Activated CD8-positive, alpha-beta memory T cell treated with anti-CD3 and anti-CD28 coated beads for 1 hour (primary cell): ENCODE measurements at places on chromosomes 11 and 22.

DNA sequence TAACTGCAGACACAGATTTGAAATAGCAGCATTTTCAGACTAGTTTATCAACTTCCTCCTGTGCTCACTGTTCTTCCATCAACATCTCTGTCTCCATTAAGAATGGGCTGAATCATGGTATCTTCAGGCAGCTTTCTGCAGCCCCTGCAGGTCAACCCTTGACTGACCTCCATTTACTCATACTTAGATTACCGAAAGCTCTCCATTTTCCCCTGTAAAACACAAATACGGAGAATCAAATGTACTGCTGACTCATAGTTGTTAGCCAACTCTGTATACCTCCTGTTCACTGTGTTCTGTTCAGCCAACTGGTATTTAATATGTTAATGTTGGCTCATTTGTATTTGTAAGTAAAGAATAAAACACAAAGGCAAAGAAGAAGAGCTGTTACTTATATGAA lies 364.0 kb downstream of the CASP12 start:
- DNase-seq: no peak

- no peak for DNase-seq
Observed at GRCh38 chr11:132134322-132134721, 763.9 kb downstream of the NTM start.

GRCh38 chr11:69280994-69281393 lies 13.0 kb upstream of the MYEOV start:
- DNase-seq: no peak

DNA sequence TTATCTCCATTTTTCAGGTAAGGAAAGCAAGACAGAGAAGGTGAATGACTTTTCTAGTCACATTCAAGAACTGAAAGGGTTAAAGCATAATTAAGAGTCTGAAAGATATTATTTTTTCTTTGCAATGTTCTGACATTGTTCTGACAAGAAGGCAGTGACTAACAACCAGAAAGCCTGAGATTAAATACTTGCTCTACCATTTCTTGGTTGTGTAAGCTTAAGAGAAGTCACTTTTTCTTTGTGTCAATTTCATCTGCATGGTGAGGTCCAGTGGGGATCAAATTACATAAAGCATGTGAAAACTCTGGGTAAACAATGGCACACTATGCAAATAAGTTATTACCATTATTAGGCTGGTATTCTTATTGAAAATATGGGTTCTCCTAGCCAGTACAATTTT lies 73.7 kb downstream of the PHF21A start:
- no peak for DNase-seq

GRCh38 chr11:70307176-70307575 lies 36.7 kb downstream of the PPFIA1 start:
- no peak for DNase-seq

GRCh38 chr22:26845021-26845743 lies 187.8 kb downstream of the MIAT start:
- no peak for DNase-seq

- no peak for DNase-seq
Observed at GRCh38 chr11:1827095-1827813, 7.5 kb upstream of the SYT8 start.

- no peak for DNase-seq
Observed at GRCh38 chr22:50601669-50602337, 1.2 kb downstream of the MAPK8IP2 start.

DNA sequence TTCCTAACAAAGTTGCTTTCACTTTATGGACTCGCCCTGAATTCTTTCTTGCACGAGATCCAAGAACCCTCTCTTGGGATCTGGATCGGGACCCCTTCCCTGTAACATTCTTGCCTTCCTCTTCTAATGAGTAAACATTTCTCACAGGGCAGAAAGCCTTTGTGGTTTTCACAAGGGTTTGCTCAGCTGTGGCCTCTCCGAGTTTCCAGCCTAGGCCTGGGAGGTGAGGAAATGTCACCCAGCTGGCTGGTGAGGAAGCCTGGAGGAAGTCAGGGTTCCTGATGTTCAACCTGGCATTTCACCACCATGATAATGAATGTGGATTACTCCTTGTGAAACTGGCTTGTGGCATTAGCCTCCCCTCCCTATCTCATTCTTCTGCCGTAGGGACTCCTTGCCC lies 224.9 kb downstream of the DSCAML1 start:
- no peak for DNase-seq

DNA sequence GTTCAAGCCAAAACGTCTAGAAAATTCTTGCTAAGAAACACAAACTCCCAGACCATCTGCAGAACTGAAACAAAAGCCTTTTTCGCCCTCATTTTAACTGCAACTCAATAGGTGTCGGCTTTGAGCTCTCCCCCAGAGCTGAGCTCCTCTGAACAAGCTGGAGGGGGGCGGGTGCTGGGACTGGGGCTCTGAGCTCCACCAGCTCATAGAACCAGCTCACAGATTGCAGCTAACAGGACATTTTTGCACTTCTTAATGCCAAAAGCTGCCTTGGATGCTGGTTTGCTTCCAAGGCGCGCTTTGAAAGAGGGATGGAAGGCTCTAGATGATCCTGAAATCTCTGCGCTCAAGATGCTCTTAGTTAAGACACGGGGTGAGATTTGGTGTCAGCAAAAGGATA lies 6.0 kb upstream of the YWHAH start:
- DNase-seq: no peak

- DNase-seq: no peak
Observed at GRCh38 chr22:22712666-22713365, 68.4 kb downstream of the GGTLC2 start.

DNA sequence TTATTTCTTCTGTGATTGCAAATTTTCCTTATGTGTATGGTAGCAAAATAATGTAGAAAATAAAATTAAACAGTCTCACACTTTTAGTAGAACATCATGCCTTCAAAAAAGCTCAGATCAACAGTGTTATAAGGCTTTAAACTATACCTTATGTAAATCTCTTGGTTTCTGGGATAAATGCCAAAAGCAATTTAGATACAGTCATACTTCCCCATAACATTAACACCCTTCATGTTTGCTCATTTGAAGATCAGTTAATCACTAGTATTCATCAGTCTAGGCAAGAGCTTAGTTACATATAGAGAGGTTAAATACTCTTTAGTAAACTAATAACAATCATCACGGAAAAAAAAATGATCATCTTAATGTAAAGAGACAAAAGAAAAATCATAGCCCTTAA lies 421.8 kb upstream of the ANO3 start:
- no peak for DNase-seq

DNA sequence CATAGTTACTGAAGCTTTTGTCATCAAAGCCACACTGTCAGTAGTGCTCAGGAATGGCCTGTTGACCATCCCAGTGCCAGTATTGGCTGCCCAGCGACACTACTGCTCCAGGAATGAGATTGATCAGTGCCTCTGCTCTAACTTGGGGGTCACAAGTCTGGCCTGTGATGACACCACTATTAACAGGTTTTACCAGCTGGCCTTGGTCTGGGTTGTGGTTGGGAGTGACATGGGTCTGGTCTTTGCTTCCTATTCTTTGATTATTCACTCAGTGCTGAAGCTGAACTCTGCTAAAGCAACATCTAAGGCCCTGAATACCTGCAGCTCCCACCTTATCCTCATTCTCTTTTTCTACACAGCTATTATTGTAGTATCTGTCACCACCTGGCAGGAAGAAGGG lies 21.5 kb downstream of the OR56B4 start:
- no peak for DNase-seq
